ENCODE measurements at places on chromosomes 12 and 14.

DNA sequence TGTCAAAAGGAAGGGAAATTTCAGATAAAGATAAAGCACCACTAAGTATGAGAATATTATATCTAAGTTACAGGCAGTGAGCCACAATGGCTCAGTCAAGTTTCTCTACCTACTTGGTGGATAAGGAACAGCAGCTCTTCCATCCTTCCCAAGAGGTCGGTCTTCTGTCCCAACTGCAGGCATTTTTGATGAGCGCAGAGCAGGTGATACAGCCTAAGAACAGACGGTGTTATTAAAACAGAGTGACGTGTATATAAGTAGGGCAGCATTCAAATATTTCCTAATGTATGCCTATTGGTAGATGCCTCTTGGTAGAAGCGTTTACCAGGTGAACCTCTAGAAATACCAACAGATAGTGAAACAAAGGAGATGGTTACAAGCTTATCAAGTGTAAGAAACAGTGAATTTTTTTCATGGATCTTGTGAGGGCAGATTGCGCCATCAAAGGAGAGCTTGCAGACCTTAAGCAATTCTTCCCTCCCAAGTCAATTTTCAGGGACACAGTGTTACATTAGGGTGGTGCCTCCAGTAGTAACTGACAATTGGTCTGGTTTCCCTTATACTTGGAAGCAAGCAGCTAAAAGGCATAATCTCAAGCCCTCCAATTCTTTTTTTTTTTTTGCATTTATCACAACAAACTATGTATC, 274.5 kb downstream of the MED13L start:
- DNase-seq = no peak

DNA sequence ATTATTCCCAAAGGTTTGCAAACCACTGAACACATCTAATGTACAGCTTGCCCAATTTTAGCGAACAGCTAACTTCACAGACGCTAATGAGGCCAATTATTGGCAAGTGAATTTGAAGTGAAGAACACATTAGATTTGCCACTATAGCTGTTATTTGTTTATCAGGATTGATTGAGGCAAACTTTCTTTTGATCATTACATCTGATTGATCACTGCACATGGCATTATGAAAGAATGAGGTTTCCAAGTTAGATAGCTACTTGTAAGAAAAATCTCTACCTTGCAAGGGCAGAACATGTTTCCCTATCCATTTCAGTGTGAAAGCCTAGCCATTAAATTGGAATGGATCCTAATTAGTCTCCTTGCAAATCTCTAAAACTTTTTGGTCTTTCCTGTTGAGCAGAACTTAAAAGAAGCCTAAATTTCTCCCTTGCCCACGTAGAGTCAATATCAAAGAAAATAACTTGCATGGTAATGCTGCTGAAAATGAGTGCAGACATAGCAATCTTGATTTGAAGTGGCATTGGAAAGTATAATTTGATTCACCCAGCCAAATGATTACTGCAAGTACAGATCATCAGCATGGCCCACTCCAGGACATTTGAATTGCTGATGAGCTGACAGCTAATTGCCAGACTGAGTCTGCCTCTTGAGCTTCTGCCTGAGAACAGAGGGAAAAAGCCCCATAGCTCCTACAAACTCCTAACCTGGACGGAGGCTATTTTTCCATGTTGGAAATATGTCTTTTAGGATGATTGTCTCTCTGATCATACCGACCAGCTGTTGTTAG, 98.6 kb downstream of the TPH2 start:
- no peak for DNase-seq

DNA sequence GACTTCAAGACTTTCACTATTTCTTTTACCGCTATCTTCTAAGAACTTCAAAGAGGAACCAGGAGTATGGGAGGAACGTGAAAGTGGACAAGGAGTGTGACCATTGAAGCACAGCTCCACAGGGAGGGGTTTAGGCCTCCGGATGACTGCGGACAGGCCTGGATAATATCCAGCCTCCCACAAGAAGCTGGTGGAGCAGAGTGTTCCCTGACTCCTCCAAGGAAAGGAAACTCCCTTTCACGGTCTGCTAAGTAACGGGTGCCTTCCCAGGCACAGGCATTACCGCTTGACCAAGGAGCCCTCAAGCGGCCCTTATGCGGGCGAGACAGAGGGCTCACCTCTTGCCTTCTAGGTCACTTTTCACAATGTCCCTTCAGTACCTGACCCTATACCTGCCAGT, 267.0 kb downstream of the RPL10L start:
- DNase-seq = no peak

GRCh38 chr14:99079061-99079727, 192.8 kb downstream of the BCL11B start:
- no peak for DNase-seq

Measured in foreskin melanocyte (primary cell).